ENCODE measurements at places on chromosomes 7 and 10.
A peak's percentile ranks its signal among the peaks of the same experiment; 100 is the strongest.

- DNase-seq, result peak; percentile 38
Measured at GRCh38 chr10:89296220-89296648, 5.6 kb upstream of the IFIT2 start.

DNA sequence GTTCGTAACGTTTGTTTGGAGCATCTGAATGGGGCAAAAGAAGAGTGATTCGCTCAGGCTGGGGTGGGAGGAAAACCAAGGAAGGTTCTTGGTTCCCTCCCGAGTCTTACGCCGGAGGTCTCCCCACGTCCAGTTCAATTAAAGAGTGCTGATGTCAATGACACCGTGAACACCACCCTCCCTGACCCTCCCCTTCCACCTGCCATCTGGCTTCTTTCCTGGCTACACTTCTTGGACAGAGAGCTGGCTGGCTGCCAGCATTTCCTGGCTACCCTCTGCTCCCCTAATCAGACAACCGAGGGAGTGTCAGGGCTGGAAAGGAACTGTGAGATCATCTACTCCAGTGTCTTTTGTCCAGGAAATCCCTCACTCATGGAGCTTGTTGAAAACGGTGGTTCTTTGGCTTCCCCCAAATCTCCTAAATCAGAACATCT is 24.1 kb upstream of the FFAR4 start:
- DNase-seq, result peak; percentile 7

DNA sequence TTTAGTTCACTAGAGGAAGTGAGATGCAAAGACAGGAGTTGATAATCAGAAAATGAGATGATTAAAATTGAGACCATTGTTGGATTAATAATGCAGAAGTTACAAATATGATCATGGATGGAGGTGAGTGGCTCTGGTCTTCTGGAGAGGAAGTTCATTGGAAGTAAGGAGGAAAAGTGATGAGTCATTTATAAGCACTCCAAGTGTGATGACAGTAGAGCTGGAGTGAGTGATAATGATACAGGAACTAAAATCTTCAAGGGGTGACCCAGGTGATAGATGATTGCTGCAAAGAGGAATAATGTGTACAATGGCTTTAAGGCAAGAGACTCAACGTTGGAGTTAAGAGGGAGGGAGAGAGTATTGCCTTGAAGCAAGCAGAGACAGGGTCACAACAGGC is 20.7 kb downstream of the ZNF32 start:
- no peak for DNase-seq

- peak; percentile 23 for DNase-seq
Measured at GRCh38 chr10:132458586-132459300, 61.7 kb downstream of the PWWP2B start.

DNA sequence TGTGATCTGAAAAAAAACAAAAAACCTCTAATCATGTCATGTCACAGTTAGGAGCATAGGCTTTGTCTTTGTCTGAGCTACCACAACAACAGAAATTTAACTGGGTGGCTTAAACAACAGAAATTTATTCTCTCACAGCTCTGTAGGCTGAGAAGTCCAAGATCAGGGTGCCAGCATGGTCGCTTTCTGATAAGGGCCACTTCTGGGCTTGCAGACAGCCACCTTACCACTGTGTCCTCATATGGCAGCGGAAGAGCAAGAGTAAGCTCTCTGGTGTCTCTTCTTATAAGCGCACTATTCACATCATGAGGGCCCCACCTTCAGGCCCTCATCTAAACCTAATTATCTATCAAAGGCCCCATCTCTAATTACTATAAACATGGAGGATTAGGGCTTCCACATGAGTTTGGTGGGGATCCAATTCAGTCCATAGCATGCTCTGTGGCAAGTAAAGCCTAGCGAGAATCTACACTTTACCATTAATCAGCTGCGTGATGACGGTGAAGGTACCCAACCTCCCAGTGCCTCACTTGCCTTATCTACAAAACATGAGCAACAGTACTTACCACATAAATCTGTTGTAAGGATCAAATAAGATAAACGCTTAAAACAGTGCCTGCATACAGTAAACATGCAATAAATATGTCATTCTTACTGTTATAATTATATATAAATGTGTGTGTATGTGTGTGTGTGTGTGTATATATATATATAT is 17.3 kb downstream of the ZNF438 start:
- no peak for DNase-seq

DNA sequence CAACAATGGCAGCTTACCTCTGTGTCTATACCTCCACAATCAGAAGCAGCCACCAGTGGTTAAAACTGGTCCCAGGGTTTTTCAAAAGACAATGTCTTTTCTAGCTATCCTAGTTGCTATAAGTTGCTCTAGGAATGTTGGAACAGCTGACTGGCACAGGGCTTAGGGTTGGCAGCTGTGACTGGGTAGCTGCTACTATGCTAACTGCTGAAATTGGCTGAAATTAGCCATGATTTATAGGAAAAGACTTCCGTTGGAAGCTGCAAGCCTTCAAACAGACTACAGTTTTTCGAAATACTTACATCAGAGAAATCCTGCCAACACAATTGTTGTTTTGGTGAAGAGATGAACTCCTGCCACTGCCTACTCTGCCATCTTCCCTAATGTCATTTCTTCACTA is 102.3 kb downstream of the MKX start:
- DNase-seq, result peak; percentile 25

GRCh38 chr10:31340343-31340742 is 21.3 kb downstream of the ZEB1 start:
- DNase-seq, result no peak

DNA sequence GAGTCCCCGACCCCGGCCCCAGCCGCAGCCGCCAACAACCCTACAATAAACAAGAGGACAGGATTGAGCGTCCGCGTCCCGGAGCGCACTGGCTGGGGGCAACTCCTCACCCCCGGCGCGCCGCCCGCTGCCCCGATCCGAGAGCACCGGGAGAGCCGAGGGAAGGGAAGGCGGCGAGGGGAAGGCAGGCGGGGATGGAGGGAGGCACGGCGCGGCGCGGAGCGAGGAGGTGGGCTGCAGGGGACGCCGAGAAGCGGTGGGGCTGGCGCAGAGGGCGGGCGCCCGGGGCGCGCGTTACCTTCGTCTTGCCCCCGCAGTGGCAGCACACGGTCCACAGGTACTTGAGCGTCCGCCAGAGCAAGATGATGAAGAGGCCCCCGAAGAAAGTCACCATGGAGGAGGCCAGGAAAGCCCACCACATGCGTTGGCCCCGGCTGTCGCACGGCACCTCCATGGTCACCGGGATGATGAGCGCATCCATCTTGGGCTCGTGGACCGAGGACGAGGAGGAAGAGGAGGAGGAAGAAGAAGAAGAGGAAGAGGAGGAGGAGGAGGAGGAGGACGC is 559 bp downstream of the KCNMA1 start:
- no peak for DNase-seq

GRCh38 chr7:217781-218180 is 25.4 kb downstream of the FAM20C start:
- DNase-seq, result no peak

DNA sequence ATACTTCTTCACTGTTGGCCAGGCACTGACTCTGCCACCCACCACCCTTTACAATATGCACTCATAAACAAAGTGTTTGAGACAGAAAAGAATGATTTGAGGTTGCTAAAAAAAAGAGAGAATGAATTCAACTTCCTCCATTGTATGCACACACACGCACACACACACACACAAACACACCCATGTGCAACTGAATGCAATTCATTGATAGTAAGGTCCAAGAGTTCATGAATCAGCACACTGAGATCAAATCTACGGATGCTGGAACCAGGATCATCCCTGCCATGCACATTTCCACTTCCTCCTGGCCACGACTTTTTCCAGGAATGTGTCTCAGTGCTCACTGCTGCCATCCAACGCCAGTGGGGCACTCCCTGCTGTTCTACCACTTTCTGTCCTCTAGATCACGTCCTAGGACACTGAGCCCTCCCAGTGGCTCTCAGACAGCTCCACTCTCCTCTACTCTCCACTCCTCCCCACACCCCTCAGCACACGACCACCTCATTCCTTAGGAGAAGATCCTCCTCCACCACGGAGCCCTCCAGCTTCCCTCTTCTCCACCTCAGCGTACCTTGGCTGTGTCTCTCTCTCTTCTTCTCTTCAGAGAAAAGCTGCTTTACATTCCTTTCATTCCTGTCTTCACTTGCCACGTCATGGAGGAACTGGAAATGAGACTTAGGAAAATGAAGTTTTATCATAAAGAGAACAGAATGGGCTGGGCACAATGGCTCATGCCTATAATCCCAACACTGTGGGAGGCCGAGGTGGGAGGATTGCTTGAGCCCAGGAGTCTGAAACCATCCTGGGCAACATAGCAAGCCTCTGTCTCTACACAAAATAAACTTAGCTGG is 12.0 kb upstream of the TMEM213 start:
- peak; percentile 1 for DNase-seq

DNA sequence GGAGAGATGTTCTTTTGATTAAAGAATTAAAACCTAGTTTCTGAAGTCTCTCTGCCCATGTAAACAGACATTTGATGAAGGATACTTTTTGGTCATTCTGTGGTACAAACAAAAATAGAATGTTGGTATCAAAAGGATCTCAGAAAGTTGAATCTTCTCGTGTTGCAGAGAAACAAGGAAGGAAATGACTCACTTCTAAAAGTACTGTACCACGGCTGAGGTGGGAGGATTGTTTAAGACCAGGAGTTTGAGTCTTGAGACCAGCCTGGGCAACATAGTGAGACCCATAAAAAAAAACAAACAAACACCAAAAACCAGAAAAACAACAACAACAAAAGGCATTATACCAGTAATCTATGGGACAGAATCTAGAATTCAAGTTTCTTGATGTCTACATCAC is 69.7 kb downstream of the PRSS58 start:
- DNase-seq, result no peak

DNA sequence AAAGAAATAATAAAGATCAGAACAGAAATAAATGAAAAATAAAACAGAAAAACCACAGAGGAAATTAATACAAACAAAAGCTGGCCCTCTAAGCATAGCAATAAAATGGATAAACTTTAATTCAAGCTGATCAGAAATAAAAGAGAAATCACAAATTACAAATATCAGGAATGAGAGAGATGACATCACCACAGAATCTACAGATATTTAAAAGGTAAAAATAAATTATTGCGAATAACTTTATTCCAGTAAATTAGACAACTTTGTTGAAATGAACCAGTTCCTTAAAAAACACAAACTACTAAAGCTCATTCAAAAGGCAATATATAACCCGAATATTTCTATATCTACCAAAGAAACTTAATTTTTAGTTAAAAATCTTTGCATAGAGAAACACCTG is 131.7 kb downstream of the PPP1R3A start:
- DNase-seq, result no peak

DNA sequence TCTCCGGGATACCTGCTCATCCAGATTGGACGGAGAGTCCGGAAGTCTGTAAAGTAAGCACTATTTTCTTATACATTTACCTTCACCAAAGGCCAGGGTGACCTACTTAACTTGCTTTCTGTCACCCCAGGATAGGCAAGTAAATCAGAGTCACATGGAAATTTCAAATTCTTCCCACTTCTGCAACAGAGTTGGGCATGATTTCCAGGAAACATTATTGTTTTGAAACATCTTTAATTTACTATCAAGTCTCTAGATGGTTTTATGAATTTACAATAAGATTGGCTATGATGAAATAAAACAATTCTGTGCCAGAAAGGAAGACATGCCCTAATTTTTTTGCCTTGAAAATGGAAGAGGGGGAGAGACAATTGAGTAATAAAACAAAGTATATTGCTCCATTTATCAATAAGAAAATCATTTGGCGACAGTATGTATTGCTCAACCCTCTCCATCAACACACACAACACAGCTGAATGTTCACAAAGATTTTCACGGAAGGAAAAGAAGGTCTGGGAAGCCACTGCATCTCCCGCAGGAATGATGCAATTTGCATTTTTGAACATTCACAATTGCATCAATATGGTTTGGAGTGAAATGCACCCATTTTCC is 702.8 kb downstream of the PARD3 start:
- peak; percentile 85 for DNase-seq

DNA sequence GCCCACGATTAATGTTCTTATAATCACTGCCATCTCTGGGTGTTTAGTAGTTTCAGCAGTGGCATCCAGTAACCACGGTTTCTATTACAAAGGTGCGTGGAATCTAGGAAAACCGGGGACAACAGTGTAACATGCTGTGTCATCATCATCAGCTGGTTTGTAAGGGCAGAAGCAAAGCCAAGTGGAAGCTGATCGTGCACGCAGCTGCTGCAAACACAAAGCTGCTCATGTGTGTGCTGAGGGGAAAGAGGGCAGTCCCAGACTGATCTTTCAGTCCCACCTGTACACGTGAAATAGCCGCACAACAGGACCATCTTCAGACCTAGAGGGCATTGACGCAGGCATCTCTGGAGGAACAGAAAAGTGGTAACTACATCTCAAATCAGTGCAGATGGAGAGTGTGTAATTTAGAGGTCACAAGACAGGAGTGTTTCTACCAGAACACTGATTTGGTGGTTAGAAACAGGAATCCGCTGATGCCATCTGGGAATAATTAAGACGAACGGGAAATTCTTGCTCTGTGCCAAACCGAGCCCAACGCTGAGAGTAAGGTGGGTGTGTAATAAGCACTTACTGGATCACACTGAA is 13.4 kb downstream of the ANKRD16 start:
- peak; percentile 93 for DNase-seq

GRCh38 chr10:60374836-60375235 is 14.8 kb downstream of the ANK3 start:
- no peak for DNase-seq

- peak; percentile 3 for DNase-seq
Measured at GRCh38 chr10:113261611-113262091, 291.2 kb upstream of the HABP2 start.

GRCh38 chr7:150567169-150567568 is at the start of gene GIMAP4:
Gene GIMAP4, plus strand, starts transcription at chr7:150567390. Its CDS starts 2,512 bp downstream, at chr7:150569902.
- DNase-seq, result no peak

DNA sequence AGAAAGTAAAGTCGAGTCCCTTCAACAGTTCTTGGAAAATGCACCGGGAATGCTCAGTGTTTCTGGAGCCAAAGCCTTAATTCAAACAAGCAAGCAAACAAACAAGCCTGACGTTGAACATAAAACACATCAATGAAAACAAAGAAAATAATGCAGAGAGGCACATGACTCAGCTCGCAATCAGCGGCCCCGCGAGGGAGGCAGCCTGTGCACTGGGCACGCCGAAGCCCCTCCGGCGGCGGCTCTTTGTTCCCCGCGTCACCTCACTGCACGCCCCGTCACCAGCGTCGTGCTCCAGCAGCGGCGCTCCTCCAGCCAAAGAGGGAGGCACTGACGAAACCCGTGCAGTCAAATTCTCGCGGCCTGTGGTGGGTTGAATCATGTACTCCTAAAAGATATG is 151.5 kb downstream of the DNAJB6 start:
- no peak for DNase-seq

- no peak for DNase-seq
Measured at GRCh38 chr7:120949998-120950538, 509 bp upstream of the ING3 start.

DNA sequence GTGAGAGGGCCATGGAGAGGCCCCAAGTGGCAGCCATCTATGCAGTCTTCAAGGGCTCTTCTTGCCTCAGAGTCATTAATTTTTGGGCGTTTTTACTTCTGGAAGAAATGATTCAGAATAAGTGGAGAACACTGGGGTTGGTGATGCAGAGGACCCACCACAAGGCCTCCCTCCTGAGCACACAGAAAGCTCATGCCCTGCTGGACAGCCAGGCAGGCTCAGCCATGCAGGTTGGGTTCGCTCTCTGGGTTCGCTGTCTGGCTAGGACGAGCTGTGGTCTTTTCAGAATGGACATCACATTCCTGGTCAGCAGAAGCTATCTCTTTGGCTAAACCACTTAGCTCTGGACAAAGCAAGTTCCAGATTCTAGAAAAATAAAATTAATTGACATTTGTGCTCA is 480.8 kb downstream of the RPS24 start:
- no peak for DNase-seq
